ENCODE measurements at places on chromosomes 7 and 10.

DNA sequence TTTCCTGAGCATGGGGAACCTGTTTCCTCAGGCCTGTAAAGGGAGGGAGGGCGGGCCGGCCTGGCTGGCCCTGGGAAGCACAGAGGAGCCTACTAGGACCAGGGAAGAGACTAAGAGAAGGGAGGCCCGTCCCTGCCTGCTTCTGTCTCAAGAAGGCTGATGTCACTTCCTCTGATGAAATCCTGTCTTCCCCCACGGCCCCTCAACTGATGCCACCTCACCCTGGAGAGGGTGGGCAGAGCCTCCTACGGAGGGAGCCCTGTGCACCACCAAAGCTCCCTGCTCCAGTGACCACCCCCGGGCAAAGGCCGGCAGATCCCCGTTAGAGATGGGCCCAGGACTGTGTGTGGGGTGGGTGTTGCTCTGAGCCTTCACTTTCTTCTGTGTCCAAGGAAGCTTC, 1.0 kb upstream of the PILRA start:
- DNase-seq = no peak

- DNase-seq = no peak
These were observed 53.0 kb downstream of the PARP12 start for GRCh38 chr7:140009735-140010134.

- DNase-seq = no peak
These were observed 9.5 kb upstream of the ING3 start for GRCh38 chr7:120941064-120941463.

- no peak for DNase-seq
These were observed 18.5 kb downstream of the VSTM2A start for GRCh38 chr7:54560723-54561122.

DNA sequence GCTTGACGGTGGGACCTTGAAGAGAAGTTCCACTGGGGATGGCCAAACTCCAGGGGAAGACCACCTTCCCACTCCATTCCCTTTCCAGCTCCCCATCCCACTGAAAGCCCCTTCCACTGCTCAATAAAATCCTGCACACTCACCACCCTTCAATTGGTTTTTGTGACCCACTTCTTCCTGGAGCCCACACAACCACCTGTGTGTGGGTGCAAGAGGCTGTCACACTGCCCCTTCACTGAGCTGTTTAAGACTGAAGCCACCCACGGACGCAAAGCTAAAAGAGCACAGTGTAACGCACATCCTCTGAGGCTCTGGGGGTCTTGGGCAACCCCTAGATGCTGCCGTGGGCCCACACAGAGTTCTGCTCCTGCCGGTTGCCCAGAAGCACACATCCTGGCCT, 12.8 kb upstream of the PITRM1 start:
- DNase-seq = no peak

DNA sequence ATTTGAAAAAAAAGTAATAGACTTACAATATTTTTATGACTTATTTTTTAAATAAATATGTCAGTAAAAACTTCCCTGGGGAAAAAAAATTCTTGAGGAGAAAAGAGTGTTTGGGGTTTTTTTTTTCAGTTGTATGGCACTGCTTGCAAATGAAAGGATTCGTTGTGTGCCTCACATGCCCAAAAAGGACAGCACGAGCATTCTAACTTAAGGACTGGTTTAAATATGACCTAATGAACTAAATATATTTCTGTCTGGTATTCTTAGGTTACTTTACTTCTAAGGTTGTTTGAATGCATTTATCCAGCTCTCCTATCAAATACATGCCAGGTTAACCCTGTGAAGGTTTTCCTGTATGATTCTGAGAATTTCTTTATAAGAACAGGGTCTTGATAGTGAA, 988 bp upstream of the CD36 start:
- DNase-seq = no peak

DNA sequence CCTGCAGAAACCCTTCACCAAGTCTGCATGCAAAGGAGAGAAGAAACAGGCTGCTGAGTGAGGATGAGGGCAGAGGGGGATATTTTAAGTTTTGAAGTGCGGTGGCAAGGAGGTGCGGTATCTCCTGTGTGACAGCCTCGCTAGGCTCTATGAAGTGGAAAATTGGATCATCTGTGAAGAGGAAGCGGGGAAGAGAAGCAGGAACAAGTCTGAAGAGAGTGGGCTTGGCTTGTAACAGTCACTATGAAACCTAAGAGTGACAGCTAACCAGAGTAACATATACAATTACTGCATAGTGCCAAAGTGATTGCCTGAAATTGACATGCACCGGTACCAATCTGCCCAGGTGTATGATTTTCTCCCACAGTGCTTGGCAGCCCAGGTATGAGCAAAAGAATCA, 287.5 kb upstream of the KLF14 start:
- DNase-seq = no peak

GRCh38 chr10:35027567-35027966, 62.6 kb downstream of the CUL2 start:
- no peak for DNase-seq

DNA sequence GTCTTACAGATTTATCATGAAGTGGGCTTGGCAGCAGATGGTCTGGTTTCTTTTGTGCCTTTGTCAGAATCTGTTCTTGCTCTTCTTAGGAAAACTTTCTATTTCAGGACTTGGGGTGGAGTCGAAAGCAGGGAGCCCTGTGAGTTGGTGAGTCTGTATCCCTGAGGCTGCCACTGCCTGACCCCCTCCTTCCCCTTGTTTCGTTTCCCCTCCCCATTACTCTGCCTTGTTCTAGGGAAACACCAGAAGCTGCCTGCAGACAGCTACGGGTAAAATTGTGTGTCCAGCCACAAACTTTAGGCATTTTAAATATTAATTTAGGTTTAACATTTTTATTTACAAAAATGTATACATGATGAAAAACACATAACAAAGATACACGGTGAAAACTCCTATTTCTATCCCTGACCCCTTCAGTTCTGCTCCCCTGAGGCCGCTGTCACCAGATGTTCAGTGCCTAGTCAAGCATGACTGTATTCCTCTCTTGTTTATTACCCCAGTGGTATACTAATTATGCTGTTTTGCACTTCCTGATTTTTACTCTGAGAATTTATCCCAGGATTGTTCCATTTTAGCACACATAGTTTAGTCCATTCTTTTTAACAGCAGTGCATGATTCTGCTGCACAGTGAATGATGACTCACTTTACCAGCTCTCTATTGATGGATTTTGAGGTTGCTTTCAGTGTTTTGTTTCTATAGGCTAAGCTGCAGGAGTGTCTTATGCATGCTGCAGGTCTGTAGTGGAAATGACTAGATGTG, 9.1 kb downstream of the TSPAN14 start:
- no peak for DNase-seq

- DNase-seq = no peak
These were observed 17.4 kb downstream of the TECPR1 start for GRCh38 chr7:98234429-98235147.
